ENCODE measurements at places on chromosomes 3 and 15.

DNA sequence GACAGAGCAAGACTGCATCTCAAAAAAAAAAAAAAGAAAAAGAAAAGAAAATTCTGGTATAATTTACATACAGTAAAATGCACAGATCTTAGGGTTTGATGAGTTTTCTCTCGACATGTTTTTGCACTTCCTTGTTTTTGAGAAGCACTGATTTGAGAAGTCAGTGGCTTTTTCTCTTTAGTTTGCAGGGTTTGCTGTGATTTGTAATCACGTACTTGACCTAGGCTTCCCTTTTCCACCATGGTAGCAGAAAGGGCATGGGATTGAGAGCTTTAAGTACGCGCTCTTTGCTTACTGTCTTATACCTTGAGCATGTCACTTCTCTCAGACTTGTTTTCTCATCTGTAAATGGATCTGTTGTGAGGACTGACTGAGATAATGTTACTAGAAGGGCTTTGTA, 4.1 kb downstream of the VHL start:
- no peak for DNase-seq

GRCh38 chr15:72604794-72605193, 49.7 kb upstream of the GOLGA6B start:
- DNase-seq: no peak

DNA sequence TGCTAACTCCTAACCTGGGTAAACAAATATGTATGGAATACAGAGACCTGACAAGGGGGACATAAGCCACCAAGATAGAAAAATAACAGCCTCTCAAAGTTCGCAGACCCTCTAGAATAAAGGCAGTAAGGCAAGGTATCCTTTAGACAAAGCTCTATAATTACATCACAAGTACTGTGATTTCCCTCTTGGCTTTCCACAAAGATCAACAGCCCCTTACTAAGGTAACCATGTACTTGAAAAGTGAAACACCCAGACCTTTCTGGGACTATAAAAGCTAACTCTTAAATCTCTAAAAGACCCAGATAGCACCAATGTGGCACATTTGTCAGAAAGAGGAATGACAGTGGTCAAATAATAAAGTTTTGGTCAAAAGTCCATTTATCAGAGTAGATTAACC, 51.9 kb downstream of the TBL1XR1 start:
- DNase-seq: no peak

GRCh38 chr3:117691526-117691925, 981.9 kb downstream of the TUSC7 start:
- no peak for DNase-seq

GRCh38 chr15:82093774-82094211, 48.0 kb upstream of the MEX3B start:
- DNase-seq: no peak

DNA sequence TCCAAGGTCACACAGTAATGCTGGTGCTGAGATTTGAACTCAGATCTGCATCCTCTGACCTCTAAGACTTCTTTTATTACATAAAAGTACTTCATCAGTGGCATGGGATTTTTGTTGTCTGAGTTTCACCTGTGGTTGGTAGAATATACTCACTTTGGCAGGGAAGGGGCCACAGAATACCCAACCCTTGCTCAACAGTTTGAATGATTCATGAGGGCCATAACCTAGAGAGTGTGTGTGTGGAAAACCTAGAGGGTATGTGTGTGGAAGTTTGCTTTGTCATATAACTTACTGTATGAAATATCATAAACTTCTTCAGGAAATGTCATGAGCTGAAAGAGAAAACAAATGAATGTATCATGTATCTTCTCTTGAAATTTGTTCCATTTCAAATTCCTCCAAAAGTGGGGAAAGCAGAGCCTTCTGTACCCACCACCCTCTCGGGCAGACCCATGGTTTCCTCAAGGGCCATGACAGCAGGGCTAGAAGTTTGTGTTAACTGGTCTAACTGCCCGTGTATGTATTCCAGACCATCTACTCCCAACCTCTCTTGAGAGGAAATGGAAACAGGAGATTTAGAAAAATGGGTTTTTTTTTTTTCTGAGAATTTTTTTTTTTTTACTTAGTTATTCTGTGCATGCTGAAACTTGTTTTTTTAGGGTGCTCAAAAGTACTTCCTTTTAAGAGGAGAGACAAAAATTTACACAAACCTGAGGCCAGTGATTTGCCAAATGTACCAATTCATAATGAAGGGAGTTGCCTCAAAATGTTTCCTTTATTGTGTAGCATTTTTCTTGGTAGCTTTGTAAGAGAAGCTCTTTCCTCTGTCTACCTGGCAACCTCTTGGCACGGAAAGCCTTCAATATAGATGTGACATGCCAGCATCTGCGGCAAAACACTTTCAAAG, 127.0 kb downstream of the TPRG1 start:
- DNase-seq: no peak

- DNase-seq: no peak
Measured at GRCh38 chr3:17580901-17581300, 161.5 kb downstream of the TBC1D5 start.

All from hypothalamus (tissue), 51 donors.